ENCODE measurements at places on chromosomes 1 and 21. TPM values are rescaled to one million over a fixed set of nuclear protein-coding genes. Genes with fewer than 3 reads are reported as not detected.

Gene NPHP4
- total RNA-seq = 3.4 TPM

Gene MORC3
- total RNA-seq = 7.8 TPM

Gene LDLRAD2
- total RNA-seq = 0.15 TPM

Gene LCE2B
- not detected for total RNA-seq
